ENCODE measurements at places on chromosomes 6 and 20.

DNA sequence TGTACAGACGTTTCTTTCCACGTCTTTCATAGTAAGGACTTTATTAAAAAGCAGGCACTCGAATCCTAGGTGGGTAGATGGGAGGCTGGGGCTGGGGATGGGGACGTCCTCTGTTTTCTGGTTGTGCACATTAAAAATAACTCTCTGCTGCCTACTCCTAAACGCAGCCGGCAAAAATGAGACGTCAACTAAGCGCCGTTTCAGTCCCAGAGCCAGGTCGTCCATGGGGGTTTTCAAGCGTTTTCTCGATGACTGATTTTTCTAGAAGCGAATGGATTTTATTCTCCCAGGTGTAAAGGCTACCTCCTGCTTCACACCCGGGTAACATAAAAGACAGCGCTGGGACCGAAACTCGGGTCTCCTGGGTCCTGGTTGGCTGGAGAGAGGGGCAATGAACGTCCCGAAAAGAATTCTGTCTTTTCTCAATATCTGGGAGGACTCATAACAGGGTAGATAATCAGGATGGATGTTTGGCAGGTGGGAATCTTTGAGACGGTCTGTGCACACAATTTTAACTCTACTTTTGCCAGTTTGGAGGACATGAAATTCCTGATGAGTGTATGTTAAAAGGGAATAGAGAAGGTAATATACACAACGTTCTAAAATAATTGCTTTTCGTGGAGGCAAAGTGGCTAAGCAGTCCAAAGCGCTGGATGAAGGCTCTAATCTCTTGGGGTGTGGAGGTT, 25.2 kb downstream of the GPX6 start:
- no peak for DNase-seq

DNA sequence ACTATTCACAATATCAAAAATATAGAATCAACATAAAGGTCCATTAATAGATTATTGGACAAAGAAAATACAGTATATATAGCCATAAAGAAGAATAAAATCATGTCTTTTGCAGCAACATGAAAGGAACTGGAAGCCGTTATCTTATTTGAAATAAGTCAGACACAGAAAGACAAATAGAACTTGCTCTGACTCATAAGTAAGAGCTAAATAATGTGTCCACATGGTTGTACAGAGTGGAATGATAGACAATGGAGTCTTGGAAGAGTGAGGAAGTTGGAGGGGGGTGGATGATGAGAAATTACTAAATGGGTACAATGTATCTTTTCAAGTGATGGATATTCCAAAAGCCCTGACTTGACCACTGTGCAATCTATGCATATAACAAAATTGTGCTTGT, 613.5 kb downstream of the PHF3 start:
- DNase-seq: no peak

DNA sequence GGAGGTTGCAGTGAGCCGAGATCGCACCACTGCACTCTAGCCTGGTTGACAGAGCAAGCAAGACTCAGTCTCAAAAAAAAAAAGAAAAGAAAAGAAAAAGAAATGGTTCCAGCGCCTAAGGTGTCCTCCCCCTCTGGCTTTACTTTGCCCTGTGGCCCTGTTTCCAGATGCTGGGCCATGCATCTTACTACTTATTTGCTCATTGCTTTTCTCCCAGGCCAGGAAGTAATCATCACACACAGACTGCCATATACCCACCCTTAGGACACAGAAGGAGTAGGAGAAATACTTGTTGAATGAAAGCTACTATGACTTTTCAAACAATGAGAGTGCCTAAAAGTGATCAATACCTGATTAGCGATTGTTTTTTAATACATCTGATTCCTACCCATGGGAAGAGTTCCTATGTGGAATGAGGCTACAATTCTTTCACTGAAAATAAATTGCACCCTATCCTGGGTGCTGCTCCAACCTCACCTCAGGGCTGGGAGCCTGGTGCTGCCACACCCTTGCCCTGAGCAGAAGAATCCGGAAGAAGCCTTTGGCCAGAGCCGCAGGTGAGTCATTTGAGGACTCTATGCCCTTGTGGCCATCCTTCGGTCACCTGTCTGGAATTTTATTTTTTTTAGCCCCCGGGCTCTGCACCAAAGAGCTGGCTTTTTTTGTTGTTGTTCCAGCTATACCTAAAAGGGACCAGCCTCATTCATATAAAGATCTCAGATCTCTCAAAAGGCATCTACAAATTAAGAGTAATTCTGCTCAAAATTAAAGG, 22.7 kb upstream of the TFAP2C start:
- no peak for DNase-seq

DNA sequence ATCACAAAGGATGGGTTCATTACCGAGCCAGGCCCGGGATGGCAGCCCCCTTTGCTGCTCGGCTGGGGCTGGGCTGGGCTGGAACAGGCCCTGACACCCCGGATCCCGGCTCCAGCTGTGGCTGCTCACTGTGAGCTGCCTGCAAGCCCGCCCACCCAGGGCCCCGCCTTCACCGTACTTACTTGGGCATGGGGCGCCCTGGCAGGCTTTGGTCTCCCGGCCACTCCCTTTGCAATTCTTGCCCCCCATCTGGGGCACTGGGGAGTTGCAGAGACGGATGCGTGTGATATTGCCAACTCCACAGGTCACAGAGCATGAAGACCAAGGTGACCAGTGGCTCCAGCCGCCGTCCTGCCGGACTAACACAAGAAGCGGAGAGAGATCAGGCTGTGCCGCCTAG, 16.7 kb downstream of the THBS2 start:
- DNase-seq: no peak

- no peak for DNase-seq
These were observed 71.8 kb upstream of the FBXO30 start for GRCh38 chr6:145886228-145886956.

DNA sequence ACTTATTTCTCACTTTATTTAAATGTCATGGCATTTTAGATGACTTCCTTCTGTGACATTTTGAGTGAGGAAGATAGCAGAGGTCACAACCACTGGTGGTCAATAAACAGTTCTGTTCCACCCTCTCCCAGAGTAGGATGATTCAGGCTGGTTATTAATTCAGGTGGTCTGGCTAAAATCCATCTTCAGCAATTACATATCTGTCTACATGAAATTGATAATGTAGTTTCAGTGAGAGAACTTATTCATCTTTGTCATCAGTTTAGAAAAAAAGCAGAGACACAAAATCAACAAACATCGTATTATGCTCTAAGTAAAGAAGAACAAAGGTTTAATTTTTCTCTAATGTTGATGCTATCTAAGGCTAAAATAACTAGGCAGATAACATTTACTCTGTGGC, 525.5 kb downstream of the TENT5A start:
- no peak for DNase-seq

DNA sequence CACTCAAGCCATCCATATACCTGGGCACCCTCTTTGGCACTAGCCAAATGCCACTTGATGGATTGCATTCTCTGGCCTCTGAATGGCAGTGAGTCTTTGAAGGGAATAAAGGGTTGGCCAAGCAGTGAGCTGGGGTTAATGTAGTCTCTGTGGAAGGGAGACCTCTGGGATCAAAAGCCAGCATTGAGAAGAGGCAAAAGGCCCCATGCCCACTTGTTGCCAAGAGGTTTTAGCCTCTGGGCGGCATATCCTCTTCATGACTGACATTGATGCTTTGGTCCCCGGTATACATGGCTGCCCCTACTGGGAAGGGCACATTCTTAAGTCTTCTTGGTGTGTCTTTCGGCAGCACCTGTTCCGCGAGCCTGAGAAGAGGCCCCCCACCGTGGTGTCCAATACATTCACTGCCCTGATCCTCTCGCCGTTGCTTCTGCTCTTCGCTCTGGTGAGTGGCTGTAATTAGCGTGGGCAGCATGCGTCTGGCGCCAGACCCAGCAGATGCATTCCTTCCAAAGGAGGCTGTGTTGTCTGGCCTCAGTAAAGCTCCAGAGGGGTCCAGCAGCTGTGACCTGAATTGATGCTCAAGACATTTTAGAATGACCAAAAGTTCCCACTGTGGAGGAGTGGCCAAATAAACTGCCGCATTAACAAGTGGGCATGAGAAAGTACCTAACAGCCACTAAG, 29.5 kb downstream of the GHRH start:
- no peak for DNase-seq

GRCh38 chr6:165766457-165766856, 103.4 kb upstream of the PDE10A start:
- no peak for DNase-seq

- DNase-seq: no peak
These were observed 11.5 kb upstream of the BTBD9 start for GRCh38 chr6:38651121-38651784.

GRCh38 chr6:108451816-108452215, 108.9 kb upstream of the FOXO3 start:
- DNase-seq: no peak

- DNase-seq: no peak
These were observed 214.0 kb downstream of the WDR27 start for GRCh38 chr6:169487579-169488436.

Data from activated CD4-positive, alpha-beta T cell treated with anti-CD3 and anti-CD28 coated beads, Interleukin-2, amount 50 U/mL, for 24 hours (primary cell).